ENCODE measurements at places on chromosomes 4 and X.

GRCh38 chr4:104063341-104063740, 343.6 kb upstream of the TACR3 start:
- no peak for DNase-seq

- DNase-seq = no peak
Measured at GRCh38 chr4:167987285-167987684, 105.1 kb upstream of the ANXA10 start.

GRCh38 chr4:68256284-68256683, 10.8 kb upstream of the TMPRSS11B start:
- no peak for DNase-seq

GRCh38 chrX:683576-683975, 53.0 kb downstream of the SHOX start:
- DNase-seq = no peak

- DNase-seq = no peak
Measured at GRCh38 chr4:14110407-14110806, 482.9 kb upstream of the BOD1L1 start.

DNA sequence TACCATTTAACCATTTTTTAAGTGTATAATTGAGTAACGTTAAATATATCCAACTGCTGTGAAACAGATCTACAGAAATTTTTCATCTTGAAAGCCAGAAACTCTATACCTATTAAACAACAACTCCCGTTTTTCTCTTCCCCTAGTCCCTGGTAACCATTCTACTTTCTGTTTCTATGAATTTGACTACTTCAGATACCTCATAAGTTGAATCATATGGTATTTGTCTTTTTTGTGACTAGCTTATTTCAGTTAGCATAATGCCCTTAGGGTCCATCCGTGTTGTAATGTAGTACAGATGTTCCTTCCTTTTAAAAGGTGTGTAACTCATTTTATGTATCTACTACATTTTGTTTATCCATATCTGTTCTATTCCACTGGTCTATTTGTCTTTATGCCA, 48.7 kb downstream of the STAG2 start:
- DNase-seq = no peak

GRCh38 chrX:79573760-79574159, 206.6 kb upstream of the ITM2A start:
- no peak for DNase-seq

DNA sequence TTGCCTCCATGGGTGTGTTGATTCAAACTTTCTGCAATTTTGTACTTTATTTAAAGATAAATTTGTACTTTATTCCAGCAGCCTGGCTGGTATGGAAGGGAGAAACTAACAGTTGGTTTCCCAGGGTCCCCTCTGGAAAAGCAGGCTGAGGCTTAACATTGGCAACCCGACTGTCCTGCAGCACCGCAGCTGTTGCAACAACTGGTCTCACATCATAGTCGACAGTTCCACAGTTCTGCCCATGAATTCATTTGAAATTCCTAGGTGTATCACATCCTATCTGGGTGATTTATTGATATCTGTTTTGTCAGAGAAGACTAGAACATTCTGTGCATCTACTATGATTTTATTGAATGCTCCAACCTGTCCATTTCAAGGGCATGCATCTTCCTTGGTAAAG, 98.8 kb upstream of the GATB start:
- no peak for DNase-seq

DNA sequence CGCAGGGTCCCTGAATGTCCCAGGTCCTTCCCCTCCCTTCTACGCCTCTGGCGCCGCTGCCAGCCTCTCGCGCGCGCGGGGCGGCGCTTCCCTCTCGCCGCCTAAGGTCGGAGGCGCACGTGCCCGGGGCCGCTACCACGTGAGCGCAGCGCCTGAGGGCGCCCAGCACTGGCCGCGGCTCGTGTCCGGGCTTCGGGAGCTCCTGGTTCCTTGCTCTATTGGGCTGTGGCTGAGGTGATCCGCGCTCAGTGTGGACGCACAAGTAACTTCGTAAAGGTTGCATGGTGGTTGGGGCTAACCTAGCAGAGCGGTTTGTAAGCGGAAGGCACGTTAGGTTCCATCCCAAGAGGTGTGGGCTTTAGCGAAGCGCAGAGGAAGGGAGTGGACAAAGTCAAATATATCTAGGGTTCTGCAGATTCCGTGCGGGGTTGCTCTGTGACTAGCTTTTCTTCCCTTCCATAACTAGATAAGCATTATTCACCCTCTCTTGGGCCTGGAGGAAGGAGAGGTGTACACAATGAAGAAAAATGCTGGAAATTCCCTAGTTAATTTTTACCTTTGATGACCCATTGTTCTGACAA, 1.8 kb downstream of the TLL1 start:
- no peak for DNase-seq

GRCh38 chrX:115624916-115625315, 63.9 kb downstream of the PLS3 start:
- no peak for DNase-seq

- no peak for DNase-seq
Measured at GRCh38 chr4:76272073-76272472, 20.6 kb downstream of the FAM47E start.

DNA sequence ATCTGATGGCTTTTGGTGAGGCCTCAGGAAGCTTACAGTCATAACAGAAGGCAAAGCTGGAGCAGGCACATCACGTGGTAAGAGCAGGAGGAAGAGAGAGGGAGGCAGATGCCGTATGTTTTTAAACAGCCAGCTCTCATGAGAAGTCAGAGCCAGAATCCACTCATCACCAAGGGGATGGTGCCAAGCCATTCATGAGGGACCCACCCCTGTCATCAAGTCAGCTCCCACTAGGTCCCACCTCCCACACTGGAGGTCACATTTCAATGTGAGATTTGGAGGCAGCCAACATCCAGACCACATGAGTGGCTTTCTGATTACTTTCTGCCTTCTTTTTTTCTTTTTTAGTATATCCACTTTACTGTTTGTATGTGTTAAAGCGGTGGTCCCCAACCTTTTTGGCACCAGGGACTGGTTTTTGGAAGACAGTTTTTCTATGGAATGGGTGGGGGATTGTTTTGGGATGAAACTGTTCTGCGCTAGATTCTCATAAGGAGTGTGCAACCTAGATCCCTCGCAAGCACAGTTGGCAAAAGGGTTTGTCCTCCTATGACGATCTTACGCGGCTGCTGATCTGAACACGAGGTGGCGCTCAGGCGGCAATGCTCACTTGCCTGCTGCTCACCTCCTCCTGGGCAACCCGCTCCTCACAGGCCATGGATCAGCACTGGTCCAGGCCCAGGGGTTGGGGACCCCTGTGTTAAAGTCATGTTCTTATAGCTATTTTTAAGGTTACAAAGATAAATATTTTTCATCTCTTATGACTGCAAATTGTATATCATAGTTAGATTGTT, 61.7 kb downstream of the SLIT2 start:
- DNase-seq = no peak

DNA sequence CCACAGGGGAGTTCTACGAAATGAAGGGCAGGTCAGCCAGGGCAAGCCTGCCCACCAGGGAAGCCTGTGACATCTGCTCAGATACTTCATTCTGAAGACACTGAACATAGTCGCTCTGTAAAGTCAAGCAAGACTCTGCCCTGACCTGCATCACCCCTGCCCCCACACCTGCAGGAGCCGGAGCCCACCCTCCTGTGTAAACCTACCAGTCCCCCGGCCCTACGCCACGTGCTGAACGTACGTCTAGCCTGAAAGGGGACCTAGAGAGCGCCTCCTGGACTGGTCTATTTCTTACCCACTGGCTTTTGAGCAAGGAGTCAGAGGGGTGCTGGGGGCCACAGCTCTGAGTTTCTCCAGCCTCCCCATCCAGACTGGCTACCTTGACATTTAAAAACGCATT, 11.6 kb downstream of the CCNQ start:
- no peak for DNase-seq

- DNase-seq = no peak
Measured at GRCh38 chr4:140839888-140840790, 84.0 kb upstream of the TBC1D9 start.

DNA sequence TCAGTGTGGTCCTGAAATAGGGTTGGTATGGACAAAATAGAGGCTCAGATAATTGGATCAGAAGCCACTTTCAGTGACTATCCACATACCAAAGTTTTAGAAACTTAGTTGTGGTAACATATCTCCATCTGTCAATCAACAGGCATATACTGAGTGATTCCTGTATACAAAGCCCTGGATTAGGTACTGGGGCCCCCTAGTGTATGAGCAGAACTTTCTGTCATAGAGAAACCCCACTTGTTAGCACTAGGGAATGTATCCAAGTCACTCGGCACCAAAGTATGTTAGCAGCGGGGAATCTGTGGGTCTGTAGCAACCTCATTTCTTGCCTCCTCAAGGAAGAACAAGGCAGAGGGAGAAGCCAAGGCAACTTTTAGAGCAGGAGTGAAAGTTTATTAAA, 50.7 kb downstream of the MAP7D3 start:
- no peak for DNase-seq

- DNase-seq = no peak
Measured at GRCh38 chrX:37378830-37379229, 29.7 kb downstream of the PRRG1 start.

- no peak for DNase-seq
Measured at GRCh38 chr4:27764526-27764837, 903.8 kb downstream of the STIM2 start.

- no peak for DNase-seq
Measured at GRCh38 chr4:34850421-34850820, 1393.9 kb downstream of the ARAP2 start.

DNA sequence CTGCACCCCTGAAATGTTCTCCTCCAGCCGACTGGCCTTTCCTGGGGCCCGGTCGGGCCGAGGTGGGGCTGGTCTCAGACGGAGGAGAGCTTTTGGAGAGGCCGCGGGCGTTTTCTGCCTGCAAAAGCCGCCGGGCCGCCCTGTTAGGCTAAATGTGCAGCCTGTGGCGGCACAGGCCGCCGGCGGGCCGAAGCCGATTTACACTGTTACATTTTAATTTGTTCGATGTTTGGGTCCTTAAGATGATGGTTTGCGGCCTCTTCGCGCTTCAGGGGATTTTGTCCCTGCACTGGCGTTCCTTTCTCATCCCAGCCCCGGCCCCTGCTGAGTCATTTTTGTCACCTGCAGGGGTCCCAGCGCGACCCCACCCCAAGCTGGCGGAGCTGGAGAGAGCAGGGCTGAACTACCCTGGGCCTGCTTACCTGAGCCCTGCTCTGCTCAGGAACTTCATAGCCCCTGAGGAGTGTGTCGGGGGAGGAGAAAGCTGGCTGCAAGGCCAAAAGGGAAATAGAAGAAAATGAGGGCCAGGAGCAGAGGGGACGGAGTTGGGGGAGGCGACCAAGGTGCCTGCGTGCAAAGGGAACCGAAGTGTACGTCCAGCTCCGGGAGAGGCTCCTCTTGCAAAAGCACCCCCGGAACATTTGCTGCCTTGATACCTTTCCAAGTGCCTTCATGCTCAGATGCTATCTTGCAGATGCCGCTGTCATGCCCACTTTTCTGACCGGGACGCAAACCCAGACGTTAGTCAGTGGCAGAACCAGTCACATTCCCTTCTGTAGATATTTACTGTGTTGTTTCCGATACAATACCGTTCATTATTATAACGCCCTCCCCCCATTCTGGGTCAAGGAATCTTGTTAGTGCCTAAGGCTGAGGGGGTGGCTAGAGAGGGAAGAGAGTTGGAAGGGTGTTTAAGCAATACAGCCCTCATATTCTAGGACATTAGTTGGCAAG, 977 bp upstream of the RBBP7 start:
- DNase-seq = no peak

GRCh38 chrX:118211891-118212816, 95.5 kb upstream of the KLHL13 start:
- no peak for DNase-seq

DNA sequence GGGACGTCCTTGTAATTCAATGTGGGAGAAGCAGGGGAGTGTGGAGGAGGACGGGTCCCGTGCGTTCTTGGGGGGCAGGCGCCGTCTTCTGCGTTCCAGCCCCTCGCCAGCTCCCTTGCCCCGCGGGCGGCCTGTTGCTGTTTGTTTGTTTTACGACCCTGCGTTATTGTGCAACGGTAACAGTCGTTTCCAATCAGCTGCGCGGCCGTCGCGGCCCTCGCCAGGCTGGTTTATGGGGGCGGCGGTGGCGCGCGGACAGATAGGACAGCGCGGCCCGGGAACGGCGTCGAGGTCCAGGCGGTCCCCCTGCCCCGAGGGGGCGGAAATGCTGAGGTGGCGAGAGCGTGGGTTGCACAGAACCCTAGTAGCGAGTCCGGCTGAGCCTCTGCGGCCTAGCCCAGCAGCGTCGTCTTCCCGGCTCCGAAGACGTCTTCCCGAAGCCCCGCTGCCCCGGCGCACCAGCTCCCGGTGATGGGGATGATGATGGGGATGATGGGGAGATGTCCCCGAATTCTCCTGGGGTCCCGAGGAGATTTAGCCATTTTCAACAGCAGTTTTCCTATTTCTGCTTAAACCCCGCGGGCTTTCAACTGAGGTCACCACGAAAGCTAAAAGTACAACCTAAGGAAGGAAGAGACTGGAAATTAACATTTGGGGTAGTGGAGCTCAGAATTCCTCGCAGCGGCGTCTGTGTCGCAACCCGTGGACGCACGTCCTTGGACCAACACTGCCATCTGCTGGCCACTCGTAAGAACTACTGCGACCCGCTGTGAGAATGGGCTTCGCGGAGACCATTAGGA, 4.8 kb downstream of the PDGFRA start:
- DNase-seq = peak; percentile 69

- no peak for DNase-seq
Measured at GRCh38 chr4:135238940-135239339, 1037.4 kb upstream of the PABPC4L start.

DNA sequence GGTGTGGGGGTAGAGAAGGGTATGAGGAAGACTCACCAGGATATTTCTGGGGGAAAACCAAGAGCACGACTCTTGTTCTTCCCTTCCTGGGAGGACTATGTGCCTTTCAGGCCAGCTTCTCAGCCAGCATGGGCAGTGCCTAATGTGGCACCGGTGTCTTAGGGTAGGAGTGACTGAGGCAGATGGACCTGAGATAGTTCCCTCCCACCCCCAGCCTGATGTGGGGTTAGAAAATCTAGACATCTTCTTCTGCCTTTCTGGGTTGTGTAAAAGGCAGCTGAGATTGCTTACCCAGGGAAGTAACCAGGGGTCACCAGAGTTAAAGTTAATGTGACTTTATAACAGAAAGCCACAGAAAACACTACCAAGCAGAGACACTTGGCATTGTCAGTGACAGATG, 127.3 kb downstream of the TMA16 start:
- DNase-seq = no peak

DNA sequence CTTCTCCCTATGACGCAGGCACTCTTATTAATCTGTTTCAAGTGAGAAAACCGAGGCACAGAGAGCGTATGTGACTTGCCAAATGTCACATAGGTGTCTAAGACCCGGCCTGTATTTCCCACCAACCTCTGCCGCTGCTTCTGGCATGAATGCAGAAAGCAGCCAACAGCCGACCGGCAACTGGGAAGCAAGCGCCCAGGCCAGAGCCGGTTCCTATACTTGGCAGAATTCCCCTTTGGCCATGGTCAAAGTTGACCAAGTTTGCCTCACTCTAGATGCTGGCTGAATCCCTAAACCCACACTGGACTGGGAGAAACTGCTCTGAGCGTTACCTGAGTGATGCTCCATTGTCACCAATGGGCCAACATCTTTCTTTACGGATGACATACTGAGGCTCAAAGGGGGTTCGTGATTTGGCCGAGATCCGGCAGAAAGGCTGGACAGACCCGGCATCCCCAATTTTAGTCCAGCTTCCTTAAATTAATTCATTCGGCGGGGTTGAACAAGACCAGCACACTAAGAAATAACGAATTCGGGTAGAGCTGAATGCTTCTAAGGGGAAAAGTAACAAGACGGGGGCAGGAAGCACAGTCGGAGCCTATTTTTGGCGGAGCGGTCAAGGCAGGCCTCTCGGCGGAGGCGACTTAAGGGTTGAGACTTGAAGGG, 11.2 kb downstream of the MSX1 start:
- no peak for DNase-seq

- DNase-seq = no peak
Measured at GRCh38 chr4:152364883-152365282, 171.0 kb downstream of the FBXW7 start.

GRCh38 chr4:186134257-186134656, 29.8 kb downstream of the FAM149A start:
- no peak for DNase-seq

All from stimulated activated CD4-positive, alpha-beta T cell treated with anti-CD3 and anti-CD28 coated beads, Interleukin-4, amount 100 ng/mL, for 4 hours (primary cell).